ENCODE measurements at places on chromosomes 11 and 22.

DNA sequence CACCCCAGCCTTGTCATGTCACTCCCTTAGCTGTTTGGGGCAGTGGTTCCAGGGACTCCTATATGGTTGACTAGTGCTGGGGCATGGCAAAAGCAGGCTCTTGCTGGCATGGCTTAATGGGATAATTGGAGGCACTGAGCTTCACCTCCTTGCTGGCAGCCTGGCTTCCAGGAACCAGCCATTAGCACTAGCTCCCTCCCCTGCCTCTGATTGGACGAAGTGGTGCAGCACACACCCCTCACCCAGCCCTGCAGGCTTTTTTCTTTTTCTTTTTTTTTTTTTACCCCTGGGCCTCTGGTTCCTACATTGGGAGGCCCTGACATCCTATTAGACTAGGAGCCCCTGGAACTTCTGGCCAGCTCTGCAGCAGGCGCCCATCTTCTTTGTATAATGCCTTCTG is 18.6 kb downstream of the PHLDB1 start:
- DNase-seq = peak; percentile 6

GRCh38 chr11:120854988-120855387 is 168.9 kb upstream of the TBCEL start:
- DNase-seq = no peak

- no peak for DNase-seq
Measured at GRCh38 chr11:128397362-128397761, 190.0 kb downstream of the ETS1 start.

- no peak for DNase-seq
Measured at GRCh38 chr11:110356762-110357671, 60.6 kb upstream of the RDX start.

DNA sequence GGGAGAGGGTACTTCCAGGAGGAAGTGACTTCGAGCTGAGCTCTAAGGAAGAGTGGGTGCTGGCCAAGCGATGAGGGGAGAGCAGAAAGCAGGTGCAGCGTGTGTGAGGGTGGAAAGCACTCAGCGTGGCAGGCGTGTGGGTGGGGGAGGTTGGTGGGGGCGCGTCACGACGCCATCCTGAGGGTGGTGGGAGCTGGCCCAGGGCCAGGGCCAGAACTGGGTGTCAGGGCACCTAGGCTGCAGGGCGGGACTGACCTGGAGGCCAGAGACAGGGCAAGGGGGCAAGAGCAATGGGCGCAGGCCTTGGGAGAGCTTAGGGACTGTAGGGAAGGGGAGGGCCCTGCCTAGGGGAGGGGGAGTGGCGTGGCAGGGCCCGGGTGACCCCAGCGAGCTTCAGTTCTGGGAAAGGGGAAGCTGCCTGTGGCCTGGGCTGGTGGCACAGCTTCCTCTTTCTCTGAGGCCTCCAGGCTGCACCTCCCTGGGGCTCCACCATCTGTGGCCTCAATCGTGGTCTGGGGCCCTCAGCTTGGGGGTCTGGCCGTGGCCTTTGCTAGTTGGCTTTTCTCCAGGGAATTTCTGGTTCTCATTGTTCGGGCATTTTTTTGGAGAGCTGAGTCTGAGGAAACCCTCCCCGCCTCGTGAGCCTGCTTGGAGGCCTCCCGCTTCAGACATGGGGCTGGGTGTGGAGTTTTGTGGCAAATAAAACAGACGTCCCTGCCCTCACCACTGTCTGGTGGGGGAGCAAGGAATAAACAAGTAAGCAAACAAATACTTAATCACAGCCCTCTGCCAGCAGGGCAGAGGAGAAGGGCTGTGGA is 8.9 kb downstream of the RELT start:
- no peak for DNase-seq

DNA sequence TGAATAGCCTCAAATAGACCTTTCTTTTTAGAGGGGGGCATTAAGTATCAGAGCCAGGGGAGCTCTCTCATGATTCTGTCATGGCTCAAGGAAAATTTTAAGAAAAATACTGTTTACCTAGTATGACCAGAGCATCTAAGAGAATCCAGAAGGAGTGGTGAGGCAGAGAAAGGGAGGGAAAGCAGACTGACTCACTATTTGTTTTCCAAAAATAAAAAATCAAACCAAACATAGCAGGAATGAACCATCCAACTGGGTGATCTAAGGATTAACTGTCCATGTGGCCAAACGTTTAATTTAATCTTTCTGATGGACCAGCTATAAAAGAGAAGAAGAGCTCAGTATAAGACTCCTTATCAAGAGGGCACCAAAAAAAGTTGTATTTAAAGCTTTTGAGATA is 70.8 kb downstream of the GAB2 start:
- DNase-seq = no peak

GRCh38 chr11:17354601-17354991 is 3.0 kb downstream of the NCR3LG1 start:
- no peak for DNase-seq
